MG63 (cell line): ENCODE measurements at places on chromosomes 2 and 18.

GRCh38 chr2:191571163-191571769, 106.7 kb upstream of the NABP1 start:
- DNase-seq: no peak

DNA sequence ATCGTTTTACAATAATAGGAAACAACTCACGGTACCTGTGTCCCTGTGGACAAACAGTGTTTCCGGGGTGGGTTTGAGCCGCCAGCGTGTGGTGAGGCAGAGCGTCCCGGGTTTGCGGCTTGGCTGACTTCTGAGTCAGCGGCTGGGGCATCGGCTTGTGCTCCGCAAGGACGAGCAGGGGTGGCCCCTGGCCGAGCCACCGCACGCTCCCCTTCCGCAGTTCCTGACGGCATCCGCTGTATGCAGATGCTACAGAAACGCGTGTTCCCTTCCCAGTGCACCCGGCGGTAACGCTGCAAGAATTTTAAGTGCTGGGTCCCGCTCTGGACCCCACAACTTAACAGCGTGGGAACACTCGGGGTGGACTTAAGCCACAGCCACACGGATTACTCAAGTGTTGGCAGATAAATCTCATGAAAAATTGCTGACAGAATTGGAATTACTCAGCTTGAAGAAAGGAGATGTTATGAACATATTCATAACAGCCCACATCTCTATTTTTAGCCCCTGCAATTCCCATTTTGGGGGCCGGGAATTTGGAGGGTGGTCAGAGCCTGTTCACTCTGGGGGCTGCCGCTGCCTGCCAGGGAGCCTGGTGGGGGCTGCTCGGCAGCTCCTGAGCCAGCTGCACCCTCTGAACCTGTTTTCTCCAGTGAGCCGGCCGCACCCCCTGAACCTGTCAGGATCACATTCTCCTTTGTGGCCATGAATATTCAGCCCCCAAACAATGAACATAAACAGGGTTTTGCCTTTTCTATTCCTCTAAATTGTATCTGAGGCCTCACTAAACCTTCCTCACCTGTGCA, 12.6 kb upstream of the KCNG2 start:
- peak; percentile 45 for DNase-seq

GRCh38 chr2:230602562-230603230, 109.9 kb upstream of the CAB39 start:
- no peak for DNase-seq

- DNase-seq: no peak
Measured at GRCh38 chr2:233252227-233252626, 754 bp downstream of the ATG16L1 start.

- no peak for DNase-seq
Measured at GRCh38 chr2:86542814-86543213, 20.4 kb downstream of the CHMP3 start.
